ENCODE measurements at places on chromosomes 7 and 10.

- no peak for DNase-seq
Measured at GRCh38 chr7:148437043-148437442, 153.5 kb upstream of the C7orf33 start.

GRCh38 chr7:158672975-158673374 is 31.6 kb downstream of the NCAPG2 start:
- DNase-seq = no peak

GRCh38 chr10:106582291-106582690 is 582.2 kb downstream of the SORCS1 start:
- DNase-seq = no peak

DNA sequence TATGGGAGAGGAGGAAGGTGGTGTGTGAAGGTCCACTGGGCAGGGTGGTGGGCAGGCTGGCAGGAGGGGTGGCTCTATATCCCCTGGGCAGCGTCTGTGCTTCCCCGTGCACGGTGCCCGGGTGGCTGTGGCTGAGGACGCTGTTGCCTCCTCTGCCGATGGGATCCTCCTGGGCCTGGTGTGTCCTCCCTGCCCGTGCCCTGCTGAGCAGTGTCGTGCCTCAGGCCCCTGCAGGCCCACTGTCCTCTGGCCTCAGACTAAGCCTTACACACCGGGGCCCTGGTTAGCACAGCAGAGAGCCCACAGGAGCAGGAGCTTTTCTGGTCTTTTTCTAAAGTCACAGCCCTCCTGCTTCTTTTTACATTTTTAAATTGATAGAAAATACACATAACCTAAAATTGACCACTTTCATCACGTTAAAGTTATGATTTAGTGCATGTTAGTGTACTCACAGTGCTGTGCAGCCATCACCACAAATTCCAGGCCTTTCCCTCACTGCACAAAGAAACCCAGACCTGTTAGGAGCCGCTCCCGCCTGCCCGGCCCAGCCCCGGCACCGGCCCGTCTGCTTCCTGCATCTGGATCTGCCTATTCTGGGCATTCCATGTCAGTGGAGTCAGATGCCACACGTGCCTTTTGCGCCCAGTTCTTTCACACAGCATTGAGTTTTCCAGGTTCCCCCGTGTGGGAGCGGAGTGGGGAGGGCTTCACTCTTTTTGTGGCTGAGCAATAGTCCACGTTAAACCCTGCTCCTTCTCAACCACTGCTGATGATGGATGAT is 19.4 kb downstream of the PFKFB3 start:
- DNase-seq = no peak

GRCh38 chr7:131769241-131769640 is 212.8 kb upstream of the PODXL start:
- no peak for DNase-seq

GRCh38 chr10:129642427-129642826 is 175.4 kb downstream of the MGMT start:
- DNase-seq = no peak

DNA sequence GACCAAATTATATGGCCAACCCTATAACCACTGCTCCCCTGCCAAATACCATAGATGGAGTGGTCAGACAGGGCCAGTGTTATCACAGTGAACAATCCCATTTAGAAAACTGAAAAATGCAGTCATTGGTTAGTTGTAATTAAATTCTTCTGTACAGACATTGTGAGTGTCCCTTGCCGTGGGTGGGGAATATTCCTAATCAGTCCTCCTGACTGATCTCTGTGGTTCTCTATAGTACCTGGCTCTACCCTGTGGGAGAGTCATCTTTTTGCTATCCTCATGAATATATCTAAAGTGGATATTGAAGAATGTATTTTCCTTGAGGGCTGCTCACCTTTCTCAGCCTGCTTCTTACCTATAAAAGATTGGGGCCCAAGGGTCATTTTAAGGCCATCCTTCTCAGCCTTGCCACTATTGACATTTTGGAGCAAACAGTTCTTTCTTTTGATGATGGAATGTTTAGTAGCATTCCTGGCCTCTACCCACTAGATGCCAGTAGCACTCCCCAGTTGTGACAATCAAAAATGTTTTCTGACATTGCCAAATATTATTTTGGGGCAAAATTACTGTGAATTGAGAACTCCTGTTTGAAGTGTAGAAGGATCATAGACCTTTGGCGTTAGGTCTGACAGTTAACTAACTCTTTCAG is 110.2 kb downstream of the MAPK8 start:
- DNase-seq = no peak

GRCh38 chr10:107689323-107689722 is 524.8 kb upstream of the SORCS1 start:
- no peak for DNase-seq

DNA sequence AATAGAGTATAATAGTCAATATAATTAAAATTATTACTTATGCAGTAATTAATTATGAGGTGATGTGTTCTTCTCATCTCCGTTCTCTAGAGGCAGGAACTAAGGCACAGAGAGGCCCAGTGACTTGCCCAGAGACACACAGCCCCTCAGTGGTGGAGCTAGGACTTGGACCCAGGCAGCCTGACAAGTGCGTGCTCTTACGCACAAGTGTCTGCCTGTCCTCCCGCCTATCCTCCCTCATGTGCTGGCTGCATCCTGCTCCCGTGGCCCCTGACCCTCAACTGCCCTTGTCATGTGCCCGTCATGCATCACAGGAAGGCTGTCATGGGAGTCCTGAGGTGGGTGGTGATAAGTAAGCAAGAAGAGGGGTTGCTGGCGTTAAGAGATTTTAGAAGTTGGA is 14.3 kb downstream of the IL2RA start:
- no peak for DNase-seq

DNA sequence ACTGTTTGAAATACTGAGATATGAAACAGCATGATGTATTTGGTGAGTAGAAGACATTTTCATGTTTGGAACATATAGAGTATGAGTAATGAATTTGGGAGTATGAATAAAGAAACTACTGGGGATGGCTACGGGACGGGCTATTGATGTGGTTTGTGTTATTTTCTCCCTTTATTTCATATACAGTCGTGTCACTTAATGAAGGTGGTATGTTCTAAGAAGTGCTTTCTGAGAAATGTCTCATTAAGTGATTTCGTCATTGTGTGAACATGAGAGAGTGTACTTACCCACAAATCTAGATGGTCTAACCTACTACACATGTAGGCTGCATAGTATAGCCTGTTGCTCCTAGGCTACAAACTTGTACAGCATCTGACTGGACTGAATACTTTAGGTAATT is 106.3 kb downstream of the CCNY start:
- DNase-seq = no peak

DNA sequence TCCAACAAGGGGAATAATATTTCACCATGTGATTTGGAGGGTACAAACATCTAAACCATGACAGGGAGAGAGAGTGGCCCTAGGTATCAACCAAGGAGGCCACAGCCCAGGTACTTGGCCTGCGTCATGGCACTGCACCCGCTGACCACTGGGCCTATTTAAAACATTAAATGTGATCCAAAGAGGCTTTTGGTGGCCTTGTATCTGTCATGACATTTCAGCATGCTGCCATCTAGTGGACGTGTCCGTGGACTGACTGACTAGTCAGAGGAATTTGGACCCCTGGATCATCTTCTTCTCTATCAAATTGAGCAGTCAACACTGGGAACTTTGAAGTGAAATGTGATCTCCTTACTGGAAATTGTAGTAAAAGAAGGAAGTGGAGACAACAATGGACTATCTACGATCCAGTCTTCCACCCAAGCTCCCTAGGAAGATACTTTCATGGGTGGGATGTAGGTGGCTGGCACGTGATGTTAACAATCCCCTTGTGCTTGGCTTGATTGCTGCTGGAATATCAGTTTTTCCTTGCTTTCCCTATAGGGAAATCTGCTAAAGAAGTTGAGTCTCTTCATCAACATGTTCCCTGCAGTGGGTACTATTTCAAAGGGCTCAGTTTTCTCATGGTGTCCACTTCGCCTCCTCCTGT is 24.6 kb upstream of the ITGA8 start:
- peak; percentile 71 for DNase-seq

- DNase-seq = no peak
Measured at GRCh38 chr7:28509251-28510025, 97.1 kb downstream of the CREB5 start.

DNA sequence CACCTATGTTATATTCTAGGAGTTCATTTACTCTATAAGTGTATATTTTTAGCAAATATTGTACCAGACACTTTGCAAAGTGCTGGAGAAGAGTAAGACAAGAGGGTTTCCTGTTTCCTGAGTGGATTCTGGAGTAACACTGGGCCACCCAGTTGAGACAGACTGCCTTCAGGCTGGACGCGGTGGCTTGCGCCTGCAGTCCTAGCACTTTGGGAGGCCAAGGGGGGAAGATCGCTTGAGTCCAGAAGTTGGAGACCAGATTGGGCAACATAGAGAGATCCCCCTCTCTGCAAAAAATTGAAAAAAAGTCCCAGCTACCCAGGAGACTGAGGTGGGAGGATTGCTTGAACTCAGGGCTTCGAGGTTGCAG is 772 bp upstream of the ZSCAN25 start:
- DNase-seq = no peak

DNA sequence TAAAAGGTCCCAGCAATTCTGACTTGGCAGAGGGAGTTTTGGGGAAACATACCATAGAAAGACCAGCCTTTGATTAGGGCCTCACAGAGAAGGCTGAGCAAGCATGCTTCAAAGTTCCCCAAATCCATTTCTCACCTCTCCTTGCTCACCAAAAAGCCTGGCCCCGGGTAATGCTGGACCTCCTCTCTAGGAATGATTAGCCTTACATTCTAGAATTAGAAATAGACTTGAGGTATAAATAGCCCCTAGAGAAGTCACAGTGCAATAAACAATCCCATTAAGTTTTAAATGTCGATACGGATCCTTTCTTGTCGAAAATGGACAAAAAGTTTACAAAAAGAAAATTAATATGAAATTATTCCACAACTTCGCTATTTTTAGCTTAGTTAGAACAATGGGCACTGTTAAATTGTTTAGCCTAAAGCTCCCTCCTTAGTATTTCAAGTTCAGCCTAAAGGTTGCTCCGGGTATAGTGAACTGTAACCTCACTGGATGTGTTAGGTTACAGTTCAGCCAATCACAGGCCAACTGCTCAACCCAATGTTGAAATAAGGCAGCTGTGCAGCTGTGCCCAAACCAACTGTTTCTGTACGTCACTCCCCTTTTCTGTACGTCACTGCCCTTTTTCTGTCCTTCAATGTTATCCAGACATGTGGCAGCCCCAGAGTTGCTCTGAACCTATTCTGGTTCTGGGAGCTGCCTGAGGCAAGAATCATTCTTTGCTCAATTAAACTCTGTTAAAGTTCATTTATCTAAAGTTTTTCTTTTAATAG is 7.9 kb upstream of the GSDME start:
- no peak for DNase-seq

DNA sequence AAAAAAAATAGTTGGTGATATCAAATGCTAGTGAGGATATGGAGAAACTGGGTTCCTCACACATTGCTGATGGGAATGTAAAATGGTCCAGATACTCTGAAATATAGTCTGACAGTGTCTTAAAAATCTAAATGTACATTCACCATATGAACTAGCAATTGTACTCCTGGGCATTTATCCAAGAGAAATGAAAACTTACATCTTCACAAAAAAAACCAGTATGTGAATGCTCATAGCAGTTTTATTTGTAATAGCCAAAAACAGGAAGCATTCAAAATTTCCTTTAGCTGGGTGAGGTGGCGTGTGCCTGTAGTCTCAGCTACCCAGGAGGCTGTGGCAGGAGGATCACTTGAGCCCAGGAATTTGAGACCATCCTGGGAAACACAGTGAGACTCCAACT is 2.1 kb upstream of the SSC4D start:
- DNase-seq = no peak

- DNase-seq = no peak
Measured at GRCh38 chr10:131892806-131893675, 7.8 kb upstream of the PPP2R2D start.

- no peak for DNase-seq
Measured at GRCh38 chr10:70977625-70978024, 89.3 kb upstream of the PCBD1 start.

DNA sequence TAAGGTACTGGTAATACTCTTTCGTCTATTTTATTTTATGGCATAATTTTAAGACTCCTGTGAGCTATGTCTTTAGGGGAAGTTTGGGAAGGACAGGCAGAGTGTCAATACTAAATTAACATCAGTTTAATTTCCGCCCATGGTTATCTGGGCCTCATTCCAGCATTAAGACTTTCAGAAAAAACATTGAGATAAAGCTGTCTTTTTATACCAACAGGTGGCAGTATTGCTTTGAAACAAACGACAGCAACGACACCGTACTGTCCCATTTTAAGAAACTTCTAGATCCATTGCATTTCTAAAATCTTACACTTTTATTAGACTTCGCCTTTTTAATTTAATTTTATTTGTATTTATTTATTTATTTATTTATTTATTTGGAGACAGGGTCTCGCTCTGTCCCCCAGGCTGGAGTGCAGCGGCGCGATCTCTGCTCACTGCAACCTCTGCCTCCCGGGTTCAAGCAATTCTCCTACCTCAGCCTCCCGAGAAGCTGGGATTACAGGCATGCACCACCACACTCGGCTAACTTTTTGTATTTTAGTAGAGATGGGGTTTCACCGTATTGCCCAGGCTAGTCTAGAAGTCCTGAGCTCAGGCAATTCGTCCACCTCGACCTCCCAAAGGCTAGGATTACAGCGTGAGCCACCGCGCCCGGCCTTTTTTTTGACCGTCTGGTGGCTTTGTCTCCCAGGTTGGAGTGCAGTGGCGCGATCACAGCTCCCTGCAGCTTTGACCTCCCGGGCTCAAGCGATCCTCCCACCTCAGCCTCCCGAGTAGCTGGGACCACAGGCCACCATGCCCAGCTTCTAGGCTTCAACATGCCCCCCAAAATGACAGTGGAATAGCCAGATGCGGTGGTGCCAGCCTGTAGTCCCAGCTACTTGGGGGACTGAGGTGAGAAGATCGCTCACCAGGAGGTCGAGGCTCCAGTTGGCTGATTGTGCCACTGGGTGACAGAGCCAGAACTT is 78.7 kb upstream of the C1GALT1 start:
- DNase-seq = peak; percentile 49

DNA sequence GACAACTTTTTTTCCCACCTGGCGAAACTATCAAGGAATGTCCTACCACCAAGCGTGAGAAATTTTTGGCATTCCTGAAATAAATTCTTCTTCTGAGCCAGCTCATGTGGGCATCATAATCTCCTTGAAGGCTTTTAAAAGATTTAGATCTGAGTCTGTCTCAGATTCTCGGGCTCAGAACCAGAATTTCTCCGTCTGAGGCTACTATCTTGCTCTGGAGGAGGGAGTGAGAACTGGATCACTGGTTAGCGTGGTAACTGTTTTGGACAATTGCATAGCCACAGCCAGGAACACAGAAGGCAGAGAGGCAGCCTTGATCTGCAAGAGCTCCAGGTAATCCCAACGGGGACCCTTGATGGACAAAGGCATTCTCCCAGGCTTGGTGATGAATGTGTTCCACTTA is 1.0 kb upstream of the PLAC9 start:
- no peak for DNase-seq

DNA sequence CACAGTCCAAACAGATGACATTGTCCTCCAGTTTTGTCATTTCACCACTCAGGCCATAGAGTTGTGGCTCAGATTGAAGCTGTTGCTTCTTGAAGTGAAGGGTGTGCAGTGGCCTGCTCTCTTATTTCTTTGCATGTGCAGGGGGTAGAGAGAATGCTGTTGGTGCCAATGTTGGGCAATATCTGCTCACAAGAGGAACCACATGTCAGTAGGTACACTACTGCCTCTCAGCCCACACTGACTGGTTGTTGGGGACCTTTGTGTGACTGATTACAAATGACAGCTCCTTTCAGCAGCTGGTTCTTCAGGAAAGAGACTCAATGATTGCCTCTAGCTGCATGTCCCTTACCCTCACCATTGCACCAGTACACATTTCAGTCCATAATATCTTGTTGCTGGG is 21.9 kb upstream of the SFTPA1 start:
- DNase-seq = no peak
